Stimulated activated CD8-positive, alpha-beta memory T cell treated with anti-CD3 and anti-CD28 coated beads, Interleukin-12 subunit alpha, Interleukin-12 subunit beta, amount 100 ng/mL, for 4 hours (primary cell): ENCODE measurements at places on chromosomes 16 and 17.

- no peak for DNase-seq
Observed at GRCh38 chr17:58268326-58268725, 12.4 kb downstream of the MPO start.

GRCh38 chr16:82344157-82344556 lies 174.1 kb upstream of the MPHOSPH6 start:
- DNase-seq, result no peak

DNA sequence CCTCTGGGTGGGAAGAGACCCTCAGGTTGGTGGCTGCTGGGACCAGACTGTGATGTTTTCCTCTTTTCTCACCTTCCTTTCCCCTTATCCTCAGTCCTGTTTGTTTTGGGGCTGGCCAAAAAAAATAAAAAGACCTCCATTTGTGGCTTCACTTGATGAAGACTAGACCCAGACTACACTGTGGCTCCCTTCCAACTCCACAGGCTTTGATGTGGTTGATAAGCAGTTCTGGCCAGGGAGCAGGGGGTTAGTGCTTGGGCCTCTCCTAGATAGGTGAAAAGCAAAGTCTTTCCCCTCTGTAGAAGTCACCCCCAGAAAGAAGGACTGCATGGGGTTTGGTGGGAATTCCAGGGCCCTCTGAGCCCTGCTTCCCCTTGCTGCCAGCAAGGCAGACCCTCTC lies 11.2 kb upstream of the ADAM11 start:
- no peak for DNase-seq

GRCh38 chr17:9890124-9890523 lies 14.9 kb downstream of the RCVRN start:
- DNase-seq, result no peak

- DNase-seq, result no peak
Observed at GRCh38 chr17:47254403-47254943, 846 bp downstream of the ITGB3 start.

GRCh38 chr16:53094013-53094630 lies 39.3 kb downstream of the CHD9 start:
- DNase-seq, result peak; percentile 2

- DNase-seq, result no peak
Observed at GRCh38 chr16:70738083-70738977, 52.5 kb upstream of the MTSS2 start.

- no peak for DNase-seq
Observed at GRCh38 chr17:33028778-33029177, 37.1 kb downstream of the SPACA3 start.
